GM23338 (cell line): ENCODE measurements at places on chromosomes 11 and 22.

- no peak for DNase-seq
Measured at GRCh38 chr11:107547961-107548360, 17.6 kb downstream of the ALKBH8 start.

- DNase-seq = peak; percentile 23
Measured at GRCh38 chr11:95925011-95925410, 1.1 kb upstream of the MTMR2 start.

- DNase-seq = no peak
Measured at GRCh38 chr11:107468596-107468995, 11.0 kb upstream of the CWF19L2 start.

GRCh38 chr11:62267576-62267975 lies 2.4 kb upstream of the SCGB2A2 start:
- DNase-seq = no peak

DNA sequence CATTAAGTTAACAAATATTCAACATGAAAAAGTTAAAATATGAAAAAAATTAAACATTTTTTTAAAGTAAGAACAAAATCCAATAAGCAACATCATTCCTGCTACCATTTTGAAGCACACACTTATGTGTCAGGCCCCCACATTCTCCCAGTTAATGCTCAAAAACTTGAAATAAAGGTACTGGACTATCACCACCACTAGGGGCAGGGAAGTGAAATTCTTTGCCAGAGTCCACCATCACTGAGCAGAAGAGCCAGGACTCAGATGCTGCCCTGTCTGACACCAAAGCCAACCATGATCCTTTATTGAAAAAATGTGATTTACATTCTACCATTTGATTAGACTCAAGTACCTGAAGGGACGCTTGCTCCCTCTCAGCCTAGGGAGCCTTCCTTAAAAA lies 39.1 kb downstream of the PITPNB start:
- DNase-seq = peak; percentile 79

DNA sequence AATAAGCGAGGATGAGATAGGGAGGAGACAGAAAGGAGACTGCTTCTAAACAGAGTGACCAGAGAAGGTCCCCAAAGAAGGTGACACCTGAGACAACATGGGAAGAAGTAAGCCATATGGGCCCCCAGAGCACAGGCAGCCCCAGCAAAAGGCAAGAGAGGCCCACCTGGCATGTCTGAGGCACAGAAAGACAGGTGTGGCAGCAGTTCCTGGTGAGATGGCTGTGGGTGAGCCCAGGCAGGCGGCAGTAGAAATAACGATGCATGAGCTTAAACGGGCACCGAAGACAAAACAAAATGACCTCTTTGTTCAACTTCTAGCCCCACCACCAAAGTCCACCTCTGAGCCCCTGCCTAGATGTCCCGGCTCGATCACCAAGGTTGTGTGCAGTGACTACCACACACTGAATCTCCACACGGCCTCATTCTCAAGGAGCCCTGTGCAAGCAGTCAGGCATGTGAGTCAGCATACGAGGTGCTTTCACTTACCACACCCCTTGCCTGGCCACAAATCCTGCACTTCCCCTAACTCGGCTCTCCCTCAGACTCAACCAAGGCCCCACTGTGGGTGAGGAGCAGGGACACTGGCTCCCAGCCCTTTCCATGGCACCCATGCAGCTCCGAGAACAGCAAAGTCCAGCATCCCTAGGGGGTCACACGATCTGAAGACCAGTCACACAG lies 77.6 kb downstream of the PACSIN2 start:
- DNase-seq = no peak

- DNase-seq = peak; percentile 60
Measured at GRCh38 chr11:12719221-12719620, 45.0 kb downstream of the TEAD1 start.

- DNase-seq = peak; percentile 96
Measured at GRCh38 chr22:41512421-41513194, 31.7 kb downstream of the POLR3H start.

DNA sequence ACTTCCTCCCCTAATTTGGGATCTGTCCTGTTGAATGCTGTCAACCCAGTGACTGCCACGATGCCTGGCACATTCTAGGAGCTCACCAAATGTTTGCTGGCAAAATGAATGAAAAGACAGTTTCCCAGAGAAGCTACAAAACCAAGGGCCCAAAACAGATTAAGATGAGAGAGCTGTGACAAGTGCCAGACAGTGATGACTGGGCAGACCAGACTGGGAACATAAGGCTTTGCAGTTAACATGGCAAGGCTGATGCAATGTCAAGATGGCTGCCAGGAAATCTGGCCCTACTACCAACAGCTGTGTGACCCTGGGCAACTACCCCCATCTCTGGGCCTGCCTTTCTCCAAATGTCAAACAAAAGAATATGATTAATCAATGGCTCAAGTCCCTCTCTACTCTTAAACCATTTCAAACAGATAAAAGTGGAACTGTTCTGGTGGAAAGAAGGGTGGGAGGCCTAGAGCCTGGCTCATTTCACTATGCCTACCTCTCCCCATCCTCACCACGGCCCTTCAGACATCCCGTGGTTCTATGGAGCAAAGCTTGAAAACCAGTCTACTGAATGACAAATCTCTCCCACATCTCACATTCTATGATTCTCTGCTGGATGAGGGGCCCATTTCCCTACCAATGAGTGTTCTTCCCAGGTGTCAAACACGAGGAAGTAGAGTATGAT lies 12.8 kb downstream of the AP1B1 start:
- DNase-seq = no peak

DNA sequence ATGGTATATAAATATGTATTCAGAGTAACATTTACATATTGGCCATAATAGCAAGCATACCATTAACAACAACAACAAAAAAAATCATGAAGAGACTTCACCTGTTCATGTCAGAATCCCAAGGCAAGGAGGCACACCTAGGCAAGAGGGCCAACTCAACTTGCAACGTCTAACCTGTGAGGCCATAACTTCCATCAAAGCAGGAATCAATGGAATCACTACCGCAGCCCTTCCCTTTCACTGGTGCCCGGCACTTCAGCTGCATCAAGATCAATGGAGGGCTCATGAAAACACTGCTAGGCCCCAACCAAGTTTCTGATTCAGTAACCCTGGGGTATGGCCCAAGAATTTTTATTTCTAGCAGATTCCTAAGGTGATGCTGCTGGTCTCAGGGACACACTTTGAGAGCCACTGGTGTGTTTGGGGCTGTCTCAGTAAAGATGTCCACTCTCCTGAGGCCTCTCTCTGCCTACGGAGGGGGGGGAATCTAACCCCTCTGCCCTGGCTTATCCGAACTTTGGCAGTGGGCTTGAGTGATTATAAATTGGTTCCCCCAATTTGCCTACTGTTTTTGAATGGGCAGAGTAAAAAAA lies 8.0 kb downstream of the ZFTA start:
- DNase-seq = peak; percentile 36

- peak; percentile 36 for DNase-seq
Measured at GRCh38 chr11:113992459-113993110, 17.7 kb downstream of the HTR3A start.

GRCh38 chr11:70796648-70797227 lies 398.4 kb downstream of the CTTN start:
- DNase-seq = peak; percentile 66

DNA sequence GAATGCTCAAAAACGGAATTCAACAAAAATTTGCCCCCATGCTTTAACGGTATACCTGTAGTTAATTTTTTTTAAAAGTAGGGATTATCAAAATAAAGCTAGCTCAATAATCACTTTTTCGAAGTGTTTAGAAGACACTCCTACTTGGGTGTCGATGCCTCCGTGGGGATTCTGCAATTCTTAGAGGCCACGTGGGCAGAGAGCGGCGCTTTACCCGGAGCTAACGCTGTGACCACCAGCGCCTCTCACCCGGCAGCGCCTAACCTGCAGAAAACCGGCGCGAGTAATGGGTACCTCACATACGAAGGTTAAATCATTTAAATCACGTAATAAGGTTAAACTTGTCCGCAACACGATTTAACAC lies 583 bp downstream of the TAF1D start:
- peak; percentile 63 for DNase-seq

DNA sequence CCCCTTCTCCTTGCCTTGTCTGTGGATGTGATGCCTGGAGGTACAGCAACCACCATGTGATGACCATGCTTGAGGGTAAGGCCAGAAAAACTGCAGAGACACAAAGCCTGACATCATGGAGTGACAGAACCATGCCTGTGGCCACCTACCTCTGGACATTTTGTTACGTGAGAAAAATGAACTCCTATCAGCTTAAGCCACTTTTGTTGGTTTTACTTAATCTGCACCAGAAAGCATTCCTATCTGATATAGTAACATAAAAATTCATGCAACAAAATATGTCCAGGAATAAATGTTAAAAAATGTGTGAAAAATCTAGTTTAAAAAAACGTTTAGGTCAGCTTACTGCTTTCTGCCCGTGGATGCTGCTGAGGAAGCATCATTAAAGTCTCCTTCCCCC lies 42.6 kb upstream of the P4HA3 start:
- DNase-seq = no peak

- DNase-seq = no peak
Measured at GRCh38 chr22:19714312-19715187, at the start of gene SEPTIN5. SEPTIN5 (plus strand) TSS chr22:19714503; CDS start chr22:19714589, 86 bp downstream.

GRCh38 chr11:66345316-66345649 lies 379 bp upstream of the BRMS1 start:
- no peak for DNase-seq

GRCh38 chr11:10913075-10913474 lies 55.2 kb upstream of the ZBED5 start:
- DNase-seq = no peak

GRCh38 chr22:30694171-30694639 lies 469 bp upstream of the OSBP2 start:
- DNase-seq = peak; percentile 82

GRCh38 chr11:2304506-2305139 lies 2.8 kb downstream of the TSPAN32 start:
- no peak for DNase-seq

DNA sequence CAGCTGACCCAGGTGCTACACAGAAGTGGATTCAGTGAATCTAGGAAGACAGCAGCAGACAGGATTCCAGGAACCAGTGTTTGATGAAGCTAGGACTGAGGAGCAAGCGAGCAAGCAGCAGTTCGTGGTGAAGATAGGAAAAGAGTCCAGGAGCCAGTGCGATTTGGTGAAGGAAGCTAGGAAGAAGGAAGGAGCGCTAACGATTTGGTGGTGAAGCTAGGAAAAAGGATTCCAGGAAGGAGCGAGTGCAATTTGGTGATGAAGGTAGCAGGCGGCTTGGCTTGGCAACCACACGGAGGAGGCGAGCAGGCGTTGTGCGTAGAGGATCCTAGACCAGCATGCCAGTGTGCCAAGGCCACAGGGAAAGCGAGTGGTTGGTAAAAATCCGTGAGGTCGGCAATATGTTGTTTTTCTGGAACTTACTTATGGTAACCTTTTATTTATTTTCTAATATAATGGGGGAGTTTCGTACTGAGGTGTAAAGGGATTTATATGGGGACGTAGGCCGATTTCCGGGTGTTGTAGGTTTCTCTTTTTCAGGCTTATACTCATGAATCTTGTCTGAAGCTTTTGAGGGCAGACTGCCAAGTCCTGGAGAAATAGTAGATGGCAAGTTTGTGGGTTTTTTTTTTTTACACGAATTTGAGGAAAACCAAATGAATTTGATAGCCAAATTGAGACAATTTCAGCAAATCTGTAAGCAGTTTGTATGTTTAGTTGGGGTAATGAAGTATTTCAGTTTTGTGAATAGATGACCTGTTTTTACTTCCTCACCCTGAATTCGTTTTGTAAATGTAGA lies 1.7 kb downstream of the MALAT1 start:
- no peak for DNase-seq

GRCh38 chr11:6253197-6253596 lies 6.4 kb upstream of the CCKBR start:
- DNase-seq = no peak

- DNase-seq = no peak
Measured at GRCh38 chr11:120424185-120424969, 87.2 kb upstream of the GRIK4 start.

DNA sequence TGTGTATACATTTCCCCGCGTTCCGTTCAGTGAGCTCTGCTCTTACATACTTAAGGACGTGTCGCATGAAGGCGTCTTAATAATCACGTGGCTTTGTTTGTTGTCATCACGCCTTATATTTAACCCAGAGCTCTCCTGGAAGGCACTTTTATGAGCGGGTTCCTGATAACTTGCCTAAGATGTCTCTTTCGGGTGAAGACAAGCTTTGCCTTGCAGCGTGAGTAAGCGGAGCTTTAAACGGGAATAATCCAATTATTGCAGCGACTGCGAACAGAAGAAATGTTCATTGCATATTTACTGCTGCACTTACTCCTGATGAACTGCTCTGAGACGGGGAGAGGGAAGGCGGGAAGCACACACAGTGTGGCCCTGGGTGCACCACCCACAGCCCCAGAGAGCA lies 1128.2 kb downstream of the BRD1 start:
- DNase-seq = no peak

DNA sequence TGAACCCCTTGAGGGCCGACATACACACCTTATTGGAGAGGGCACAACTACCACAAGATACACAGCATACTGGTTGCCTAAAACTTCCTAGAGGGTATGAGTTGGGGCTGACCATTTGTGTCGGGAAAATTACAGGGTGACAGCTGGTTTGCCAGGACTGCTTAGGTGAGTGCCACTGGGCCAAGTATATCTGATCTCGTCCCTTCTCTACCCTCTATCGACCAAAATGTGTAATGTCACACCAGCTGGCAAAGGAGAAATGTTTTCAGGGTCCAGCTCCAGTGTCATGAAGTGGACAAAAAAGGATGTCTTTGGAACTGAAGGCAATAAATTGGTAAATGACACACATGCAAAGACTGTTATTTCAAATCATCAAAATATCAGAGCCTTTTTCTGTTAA lies 126.1 kb downstream of the PGR start:
- DNase-seq = peak; percentile 38

- DNase-seq = peak; percentile 60
Measured at GRCh38 chr11:132140056-132140455, 769.6 kb downstream of the NTM start.

DNA sequence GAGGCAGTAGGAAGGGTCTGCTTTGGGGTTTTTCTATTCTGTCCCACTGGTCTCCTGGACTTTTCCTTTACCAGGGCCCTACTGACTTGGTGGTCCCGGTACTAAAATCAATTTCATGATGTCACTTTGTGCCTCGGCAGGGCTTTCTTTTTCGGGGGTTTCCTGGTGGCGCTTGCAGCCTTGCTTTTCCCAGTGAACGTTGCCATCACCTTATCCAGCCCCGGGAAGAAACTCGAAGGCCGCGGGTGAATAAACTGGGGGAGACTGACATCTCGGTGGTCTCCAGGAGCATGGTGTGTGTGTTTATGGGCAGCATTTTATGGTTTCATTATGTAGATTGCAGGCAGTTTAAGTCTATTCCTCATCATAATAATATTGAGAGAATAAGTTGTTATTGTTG lies 84.4 kb downstream of the KCNQ1 start:
- no peak for DNase-seq

GRCh38 chr11:64229090-64229743 lies 1.1 kb upstream of the DNAJC4 start:
- DNase-seq = no peak
